ENCODE measurements at places on chromosomes 5 and 9. TPM values are rescaled to one million over a fixed set of nuclear protein-coding genes. Genes with fewer than 3 reads are reported as not detected.

GRCh38 chr5:32320576-32320975 is 7.8 kb upstream of the MTMR12 start:
- no peak overlapping the region for H3K27ac ChIP-seq
- H3K36me3 ChIP-seq: no peaks in the 10 kb centered on the region
- DNase-seq: no peak

DNA sequence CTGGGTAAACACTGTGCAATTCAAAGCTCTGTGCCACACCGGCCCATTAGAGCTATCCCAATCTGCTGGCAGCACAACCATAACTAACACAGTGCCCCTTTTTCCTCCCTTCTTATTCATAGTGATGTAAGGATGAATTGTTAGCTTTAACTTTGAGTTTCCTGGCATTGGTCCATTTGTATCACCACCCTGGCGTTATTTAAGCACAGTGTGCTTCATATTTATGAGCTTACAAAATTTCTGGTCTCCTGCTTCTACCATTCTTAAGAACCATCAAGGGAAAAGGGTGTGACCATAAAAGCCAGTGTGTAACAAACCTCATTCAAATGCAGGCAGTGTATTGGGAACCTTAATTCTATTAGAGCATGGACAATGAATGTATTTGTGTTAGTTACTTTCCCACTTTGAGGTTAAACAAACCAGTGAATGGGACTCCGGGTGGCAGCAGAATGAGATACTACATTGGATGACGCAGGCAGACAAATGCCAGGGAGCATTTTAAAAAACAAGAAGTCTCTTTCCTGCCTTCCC is 222.6 kb downstream of the TMEM161B start:
- no peak overlapping the region for H3K27ac ChIP-seq
- H3K27me3 ChIP-seq: no peaks in the 10 kb centered on the region
- no peaks in the 10 kb centered on the region for H3K4me1 ChIP-seq
- H3K36me3 ChIP-seq: no peaks in the 10 kb centered on the region
- no peak for DNase-seq

Gene FAM81B
- polyA plus RNA-seq: 0.15 TPM

Gene POU5F2
- polyA plus RNA-seq: 0.04 TPM

- no peak for DNase-seq
- H3K27ac ChIP-seq: no peak overlapping the region
- no peaks in the 10 kb centered on the region for H3K36me3 ChIP-seq
- peaks cover 2% of the 10 kb centered on the region for H3K4me1 ChIP-seq
- H3K27me3 ChIP-seq: no peaks in the 10 kb centered on the region
Measured at GRCh38 chr9:129377181-129377580, 199.1 kb upstream of the IER5L start.

Gene SH3RF2
- polyA plus RNA-seq: 23.6 TPM

Gene ZNF354C
- polyA plus RNA-seq: 1.1 TPM
